ENCODE measurements at places on chromosomes 7 and 10. TPM values are rescaled to one million over a fixed set of nuclear protein-coding genes. Genes with fewer than 3 reads are reported as not detected.

Gene SFXN2
- 22.9 TPM for total RNA-seq

Gene LRRD1
- total RNA-seq: not detected

Gene TAS2R38
- total RNA-seq: not detected

Gene PRKG1
- 0.21 TPM for total RNA-seq

Gene ANKRD26
- 9.0 TPM for total RNA-seq

DNA sequence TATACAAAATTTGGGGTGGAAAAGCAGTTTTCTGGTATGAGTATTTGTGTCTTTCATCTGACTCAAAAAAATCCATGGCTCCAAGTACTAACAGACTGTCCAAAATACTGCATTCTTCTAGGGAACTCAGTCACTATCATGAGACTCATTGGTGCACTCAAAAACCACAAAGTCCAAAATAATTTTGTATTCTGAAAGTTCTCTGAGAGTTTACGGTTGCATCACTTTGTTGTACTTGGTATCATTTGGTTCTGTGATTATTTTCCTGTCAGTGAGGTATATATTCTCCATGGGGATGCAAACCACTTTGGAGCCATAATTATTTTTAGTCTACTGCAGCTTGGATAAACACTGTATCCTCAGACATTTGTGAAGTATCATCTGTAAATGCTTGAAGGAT lies 28.0 kb upstream of the CABCOCO1 start:
- DNase-seq: no peak

DNA sequence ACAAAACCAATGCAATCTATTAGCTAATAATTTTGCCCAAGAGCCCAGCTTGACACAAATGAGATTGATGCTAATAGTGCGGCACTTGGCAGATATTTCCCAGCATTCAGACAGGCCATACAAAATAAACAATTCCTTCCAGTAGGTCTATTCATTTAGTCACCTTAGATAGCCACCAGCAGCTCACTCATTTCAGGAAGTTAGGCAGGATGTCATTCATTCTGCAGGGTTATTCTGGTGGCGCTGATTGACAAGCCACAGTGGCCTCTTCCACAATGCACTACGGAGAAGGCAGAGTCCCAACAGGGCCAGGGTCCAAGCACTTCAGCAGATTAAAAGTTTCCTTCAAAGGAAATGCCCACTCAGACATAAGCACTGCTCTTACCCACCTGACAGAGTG lies 55.8 kb downstream of the PIK3AP1 start:
- DNase-seq: peak; percentile 15

DNA sequence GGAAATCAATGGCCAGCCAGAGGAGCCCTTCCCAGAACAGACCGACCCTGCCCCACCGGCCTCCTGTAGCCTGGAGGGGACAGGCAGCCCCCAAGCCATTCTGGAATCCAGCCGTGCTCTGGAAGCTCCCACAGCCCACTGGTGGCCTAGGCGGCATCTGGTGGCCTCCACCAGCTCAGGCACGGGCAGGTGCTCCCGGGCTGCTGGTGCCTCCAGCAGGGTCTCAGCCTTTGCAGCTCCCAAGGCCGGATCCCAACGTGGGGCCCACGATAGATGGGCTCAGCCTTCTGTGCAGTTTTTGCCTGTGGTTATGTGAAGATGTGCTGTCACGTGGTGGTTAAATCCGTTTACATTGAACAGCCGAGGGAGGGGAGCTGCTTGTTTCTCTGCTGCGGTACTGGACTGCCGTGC lies 44.4 kb downstream of the JAKMIP3 start:
- DNase-seq: no peak

DNA sequence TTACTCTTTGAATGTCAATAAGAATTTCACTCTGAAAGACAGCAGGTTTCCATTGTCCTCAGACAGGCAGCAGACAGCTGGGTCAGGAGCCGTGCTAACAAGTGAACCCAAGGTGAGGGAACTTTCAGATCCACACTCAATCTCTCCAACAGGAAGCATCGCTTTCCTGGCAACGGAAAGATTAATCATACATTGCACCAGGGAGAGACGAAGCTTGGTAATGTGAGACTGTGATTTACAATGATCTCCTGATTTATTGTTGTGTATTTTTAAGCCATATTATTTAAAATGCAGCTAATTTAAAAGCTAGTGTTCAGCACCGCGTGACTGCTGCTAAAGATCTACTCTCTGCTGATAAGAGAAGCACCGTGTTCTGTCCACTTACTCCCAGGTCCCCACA lies 17.5 kb upstream of the NOM1 start:
- no peak for DNase-seq

DNA sequence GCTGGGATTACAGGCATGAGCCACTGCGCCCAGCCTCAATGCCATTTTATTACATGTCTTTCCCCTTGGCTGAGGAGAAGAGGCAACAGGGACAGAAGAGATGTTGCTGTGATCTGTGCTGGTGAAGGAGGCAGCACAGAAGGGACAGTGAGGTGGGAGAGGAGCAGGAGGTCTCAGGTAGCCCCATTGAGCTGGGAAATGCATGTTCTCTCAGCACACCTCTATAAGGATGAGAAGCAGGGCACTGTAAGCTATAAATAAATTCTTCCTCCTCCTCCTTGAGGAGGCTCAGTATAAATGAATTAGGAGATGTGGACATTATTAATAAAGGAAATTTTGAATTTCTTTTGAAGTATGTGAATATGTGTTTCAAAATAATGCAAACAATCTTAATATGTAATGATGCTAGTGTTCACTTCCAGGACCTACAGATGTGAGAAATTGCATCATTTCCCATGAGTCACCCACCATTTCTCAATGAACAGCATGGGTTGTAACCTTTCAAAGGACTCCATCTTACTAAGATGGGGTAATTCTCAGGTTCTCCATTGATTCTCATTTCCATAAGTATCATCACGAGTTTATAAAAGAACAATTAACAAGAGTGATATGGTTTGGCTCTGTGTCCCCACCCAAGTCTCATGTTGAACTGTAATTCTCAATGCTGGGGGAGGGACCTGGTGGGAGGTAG lies 88.9 kb upstream of the ODAD2 start:
- peak; percentile 4 for DNase-seq

- DNase-seq: no peak
Observed at GRCh38 chr7:96427143-96427542, 105.2 kb upstream of the SLC25A13 start.

GRCh38 chr10:35898716-35899440 lies 256.8 kb upstream of the FZD8 start:
- DNase-seq: no peak

GRCh38 chr10:86520871-86521677 lies 518 bp downstream of the WAPL start:
- DNase-seq: peak; percentile 37

DNA sequence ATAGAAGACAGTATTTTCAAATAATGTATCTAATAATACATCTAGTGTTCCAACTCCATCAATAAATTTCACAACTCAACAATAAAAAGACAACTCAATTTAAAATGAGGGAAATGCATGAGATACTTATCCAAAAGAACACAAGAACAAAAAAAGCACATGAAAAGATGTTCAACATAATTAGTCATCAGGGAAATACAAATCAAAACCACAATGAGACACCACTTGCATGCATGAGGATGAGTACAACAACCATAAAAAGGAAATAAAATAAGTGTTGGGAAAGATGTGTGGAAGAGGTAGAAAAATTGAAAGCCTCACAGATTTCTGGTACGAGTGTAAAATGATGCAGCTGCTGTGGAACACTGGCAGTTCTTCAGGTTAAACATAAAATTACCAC lies 111.6 kb upstream of the PTPRZ1 start:
- no peak for DNase-seq

DNA sequence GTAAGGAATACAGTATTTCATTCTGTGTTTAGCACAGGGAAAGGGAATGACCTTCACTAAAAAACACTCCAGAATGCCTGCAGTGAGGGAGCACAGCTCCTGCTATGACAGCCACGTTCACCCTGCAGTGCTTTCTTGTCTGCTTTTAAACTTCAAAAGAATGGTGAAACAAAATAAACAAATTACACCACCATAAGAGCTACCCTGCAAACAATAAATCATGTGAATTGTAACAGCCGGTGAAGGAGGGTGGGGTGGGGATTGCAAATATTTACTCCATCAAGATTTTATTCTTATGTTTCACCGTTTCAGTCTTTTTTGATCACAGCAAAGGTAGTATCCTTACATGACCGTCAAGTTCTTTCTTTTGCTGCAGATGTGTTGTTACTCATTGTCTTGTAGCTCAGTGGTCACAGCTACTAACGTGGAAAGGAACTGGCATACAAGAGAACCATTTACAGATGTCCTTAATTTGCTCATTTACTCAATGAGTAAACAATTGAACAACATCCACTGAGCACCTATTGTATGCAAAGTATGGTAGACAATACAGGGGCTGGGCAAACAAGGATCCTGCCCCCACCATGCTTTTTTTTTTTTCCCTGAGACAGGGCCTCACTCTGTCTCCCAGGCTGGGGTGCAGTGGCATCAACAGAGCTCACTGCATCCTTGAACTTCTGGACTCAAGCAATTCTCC lies 4.1 kb upstream of the CHN2 start:
- DNase-seq: no peak

- DNase-seq: no peak
Observed at GRCh38 chr7:16693601-16694318, 47.8 kb downstream of the BZW2 start.

Measured in Calu3 (cell line).